D721Med (cell line): ENCODE measurements at places on chromosomes 4 and X.

DNA sequence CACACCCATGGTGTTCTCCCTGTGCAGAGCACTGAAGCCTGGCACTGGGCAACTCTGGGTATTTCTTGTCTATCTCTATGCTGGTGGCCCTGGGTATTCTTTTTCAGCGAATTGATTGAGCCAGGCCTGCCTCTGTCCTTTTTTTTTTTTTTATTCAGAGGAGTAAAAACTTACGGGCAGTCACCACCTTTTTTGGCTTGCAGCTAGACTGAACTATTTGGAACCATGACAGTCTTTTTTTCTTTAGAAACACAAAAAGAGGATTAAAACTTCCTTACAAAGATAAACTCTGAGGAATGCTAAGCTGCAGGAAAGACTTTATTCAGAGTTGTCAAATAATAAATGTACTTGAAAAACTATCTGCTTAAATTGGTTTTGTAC is 119.2 kb upstream of the STIM2 start:
- no peak for DNase-seq

DNA sequence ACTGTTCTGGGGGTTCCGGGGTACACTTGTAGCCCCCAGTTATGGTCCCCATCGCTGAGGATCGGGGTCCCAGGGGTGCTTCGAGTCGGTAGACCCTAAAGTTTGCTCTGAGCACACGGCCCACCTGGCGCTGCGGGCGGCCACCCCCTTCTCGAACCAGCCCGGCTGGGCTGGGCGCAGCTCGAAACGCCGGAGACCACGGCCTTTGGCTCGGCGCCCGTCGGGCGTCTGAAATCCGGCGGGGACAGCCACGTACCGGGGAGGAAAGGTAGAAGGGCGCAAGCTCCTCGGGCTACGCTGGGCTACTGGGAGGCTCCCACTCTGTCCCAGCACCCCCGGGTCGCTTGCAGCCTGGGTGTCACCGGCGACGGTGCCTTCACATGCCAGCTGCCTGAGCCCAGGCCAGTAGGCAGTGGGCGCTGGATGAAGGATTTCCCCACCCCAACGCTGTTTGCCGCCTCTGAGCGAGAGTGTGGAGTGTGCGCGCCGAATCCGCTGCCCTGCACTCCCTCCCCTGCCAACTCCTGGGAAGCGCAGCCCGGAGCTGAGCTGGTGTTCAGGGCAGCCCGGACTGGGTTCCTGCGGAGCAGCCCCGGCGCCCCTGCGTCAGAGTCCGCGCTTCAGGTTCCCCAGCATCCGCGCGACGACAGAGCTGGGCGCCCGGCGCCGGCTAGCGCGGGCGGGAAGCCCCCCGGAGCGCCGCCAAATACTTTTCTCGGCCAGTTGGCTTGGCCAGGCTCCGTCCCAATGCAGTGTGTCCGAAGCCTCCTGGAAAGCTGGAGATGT is 637 bp downstream of the MAMLD1 start:
- DNase-seq = no peak

- DNase-seq = no peak
These were observed 260.5 kb upstream of the DDX53 start for GRCh38 chrX:22739276-22739675.

- no peak for DNase-seq
These were observed 374.3 kb upstream of the GALNT7 start for GRCh38 chr4:172794307-172794703.

DNA sequence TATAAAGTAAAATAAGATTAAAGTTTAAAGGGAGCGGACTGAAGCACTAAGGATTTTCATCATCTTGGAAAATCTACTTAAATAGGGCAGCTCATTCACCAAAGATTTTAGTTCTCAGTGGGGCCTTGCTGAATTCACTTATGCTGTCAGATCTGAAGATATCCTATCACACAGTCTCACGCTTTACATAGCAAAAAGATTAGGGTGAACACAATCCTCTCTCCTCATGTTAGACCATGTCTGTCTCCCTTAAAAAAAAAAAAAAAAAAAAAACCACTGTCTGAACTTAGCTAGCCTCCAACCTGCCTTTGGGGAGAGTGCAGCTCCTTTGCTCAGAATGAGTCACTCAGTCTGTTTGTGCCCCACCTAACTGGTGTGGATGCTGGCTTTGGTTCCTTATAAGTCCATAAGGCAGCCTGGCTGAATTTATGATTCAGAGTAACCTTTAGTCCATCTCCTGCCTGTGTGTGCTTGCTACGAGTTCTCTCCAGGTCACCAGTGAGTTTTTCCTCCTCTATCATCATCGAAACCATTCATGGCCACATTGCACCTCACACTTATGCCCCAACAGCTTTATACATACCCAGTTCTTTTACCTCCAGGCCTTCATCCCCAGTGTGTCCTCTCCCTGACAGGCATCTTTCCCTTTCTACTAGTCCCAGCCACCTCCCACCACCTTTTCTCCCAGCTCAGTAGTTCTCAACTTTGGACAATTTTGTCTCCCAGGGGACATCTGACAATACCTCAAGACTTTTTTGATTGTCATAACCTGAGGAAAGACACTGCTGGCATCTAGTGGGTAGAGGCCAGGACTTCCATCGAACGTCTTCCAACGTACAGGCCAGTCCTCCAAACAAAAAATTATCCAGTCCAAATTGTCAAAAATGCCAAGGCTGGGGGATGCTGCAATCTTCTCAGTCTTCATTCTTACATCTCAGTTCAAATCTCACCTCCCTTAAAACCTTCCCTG is 220.7 kb upstream of the EMCN start:
- DNase-seq = no peak

GRCh38 chr4:6198278-6198677 is 2.1 kb downstream of the JAKMIP1 start:
- no peak for DNase-seq

DNA sequence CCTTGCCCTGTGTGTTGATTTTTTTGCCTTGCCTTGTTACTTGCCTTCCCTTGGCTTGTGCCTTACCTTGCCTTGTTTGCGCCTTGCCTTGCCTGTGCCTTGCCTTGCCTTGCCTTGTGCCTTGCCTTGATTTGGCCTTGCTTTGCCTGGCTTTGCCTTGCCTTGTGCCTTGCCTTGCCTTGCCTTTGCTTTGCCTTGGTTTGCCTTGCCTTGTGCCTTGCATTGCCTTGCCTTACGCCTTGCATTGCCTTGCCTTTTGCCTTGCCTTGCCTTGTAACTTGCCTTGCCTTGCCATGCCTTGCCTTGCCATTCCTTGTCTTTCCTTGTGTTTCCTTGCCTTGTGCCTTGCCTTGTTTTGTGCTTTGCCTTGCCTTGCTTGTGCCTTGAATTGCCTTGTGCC is 94.6 kb downstream of the TAB3 start:
- no peak for DNase-seq

- no peak for DNase-seq
These were observed 71.0 kb downstream of the UCHL1 start for GRCh38 chr4:41327770-41328169.

DNA sequence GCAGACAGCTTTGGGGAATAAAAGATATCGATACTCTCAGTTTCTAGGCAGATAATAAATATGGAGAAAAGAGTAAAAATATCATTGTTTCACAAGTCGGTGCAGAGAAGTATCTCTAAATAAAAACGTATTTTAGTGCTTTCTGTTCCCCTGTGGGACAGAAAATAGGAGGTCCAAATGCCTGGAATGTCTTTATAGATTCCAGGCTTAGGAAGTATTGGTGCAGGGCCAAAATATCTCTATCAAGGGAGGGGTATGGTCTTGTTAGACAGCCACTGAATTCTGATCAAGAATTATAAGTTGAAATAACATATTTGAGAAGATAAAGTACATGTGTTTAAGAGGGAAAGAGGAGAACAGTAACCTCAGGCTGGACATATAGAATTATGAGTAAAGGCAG is 596.4 kb downstream of the PCDH18 start:
- no peak for DNase-seq

DNA sequence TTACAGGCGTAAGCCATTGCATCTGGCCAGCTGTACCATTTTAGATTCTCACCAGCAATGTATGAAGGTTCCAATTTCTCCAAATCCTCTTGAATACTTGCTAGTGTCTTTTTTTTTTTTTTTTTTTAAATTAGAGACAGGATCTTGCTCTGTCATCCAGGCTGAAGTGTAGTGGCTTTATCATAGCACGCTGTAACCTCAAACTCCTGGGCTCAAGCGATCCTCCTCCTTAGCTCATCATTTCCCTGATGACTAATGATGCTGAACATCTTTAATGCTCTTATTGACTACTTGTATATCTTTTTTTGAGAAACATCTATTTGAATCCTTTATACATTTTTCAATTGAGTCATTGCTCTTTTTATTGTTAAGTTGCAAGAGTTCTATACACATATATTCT is 40.3 kb downstream of the HDAC8 start:
- no peak for DNase-seq

GRCh38 chrX:27675493-27675892 is 85.3 kb downstream of the DCAF8L2 start:
- no peak for DNase-seq

- no peak for DNase-seq
These were observed 644.1 kb upstream of the AGA start for GRCh38 chr4:178086320-178086719.

DNA sequence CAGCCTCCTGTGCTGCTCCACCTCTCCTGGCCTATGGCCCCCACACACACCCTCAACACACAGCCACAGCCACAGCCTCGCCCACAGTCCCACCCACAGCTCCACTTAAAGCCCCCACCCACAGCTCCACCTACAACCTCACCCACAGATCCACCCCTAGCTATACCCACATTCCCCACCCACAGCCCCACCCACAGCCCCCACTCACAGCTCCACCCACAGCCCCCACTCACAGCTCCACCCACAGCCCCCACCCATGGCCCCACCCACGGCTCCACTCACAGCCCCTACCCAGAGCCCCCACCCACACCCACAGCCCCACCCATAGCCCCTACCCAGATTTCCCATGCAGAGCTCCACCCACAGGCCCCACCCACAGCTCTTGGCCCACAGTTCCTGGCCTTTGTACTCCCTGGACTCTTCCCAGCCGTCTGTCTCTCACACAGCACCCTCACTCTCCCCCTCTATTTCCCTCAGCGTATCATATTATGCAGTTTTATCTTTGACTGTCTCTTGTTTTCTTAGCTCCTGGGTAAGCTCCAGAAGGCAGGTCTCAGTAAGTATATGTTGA is 322.5 kb downstream of the EVC2 start:
- no peak for DNase-seq

DNA sequence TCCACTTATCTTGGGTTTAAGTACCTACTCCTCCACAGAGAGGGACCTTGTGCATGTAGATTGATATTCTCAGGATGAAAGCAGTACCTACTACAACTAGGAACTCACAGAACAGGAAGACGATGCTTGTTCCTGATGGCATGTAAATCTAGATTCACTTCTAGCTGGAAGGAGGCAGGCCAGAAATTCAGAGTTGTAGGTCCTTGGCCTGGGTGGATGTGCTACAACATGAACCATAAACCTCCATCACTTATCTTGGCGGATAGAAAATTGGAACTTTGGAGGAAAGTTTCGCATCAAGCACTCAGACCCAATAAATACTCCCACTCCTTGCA is 9.3 kb upstream of the SMIM20 start:
- no peak for DNase-seq

GRCh38 chr4:110780538-110780937 is 157.7 kb upstream of the PITX2 start:
- no peak for DNase-seq

DNA sequence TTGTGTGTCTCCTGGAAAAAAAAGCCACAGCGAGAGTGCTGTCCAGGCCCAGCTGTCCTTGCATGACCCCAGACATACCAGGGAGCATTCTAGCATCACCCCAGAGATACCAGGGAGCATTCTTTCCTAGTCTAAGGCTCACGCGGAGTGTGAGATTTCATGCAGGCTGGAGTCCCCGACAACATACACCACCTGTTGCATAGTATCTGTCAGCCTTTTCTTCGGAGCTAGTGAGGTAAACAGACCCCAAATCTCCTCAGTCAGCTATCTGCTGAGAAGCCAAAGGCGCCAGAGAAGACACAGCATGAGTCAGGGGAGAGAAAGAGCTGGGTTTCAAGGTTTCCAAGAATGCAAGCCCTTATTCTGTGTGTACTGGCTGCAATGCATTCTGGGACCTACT is 23.1 kb upstream of the ZXDA start:
- DNase-seq = no peak

DNA sequence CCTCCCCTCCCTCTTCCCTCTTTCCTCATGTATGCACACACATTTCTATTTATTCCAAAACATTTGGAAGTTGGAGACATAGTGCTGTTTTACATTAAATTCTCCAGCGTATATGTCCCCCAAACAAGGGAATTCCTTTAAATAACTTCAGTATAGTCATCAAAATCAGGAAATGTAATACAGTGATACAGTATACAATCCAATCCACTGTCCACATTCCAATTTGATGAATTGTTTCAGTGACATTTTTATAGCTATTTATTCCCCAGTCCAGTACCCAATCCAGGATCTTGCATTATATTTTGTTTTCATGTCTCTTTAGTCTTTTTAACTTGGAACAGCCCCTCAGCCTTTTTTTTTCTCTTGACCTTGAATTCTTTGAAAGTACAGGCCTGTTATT is 233.0 kb downstream of the DKK2 start:
- no peak for DNase-seq

DNA sequence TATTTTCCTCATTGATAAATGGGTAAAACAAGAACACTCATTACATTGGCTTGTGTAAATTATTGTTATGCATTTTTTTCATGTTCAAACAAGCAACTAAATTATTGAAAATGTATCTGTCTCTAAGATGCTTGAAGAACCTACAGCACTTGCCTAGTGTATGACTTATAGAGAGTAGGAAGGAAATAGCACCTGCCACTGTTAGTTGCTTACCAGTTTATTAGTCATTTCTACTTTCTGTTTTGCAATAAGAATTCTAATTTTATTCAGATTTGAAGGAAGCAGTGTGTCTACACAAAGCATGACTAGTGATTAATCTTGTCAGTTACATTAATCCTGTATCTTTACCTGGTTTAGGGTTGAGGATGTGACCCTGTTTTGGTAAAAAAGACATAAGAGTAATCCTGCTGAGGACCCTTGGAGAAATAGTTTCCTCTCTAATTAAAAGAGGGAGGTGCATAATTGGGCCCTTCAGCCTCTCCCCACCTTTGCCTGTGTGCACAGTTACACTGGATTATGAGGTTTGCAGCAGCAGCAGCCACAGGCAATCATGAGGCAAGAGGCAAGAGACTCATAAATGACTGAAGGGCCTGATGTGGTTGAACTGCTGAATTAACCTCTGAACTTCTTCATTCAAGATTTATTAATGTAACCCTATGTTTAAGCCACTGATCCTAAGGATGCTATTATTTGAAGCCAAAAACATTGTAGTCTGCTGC is 1202.1 kb downstream of the ADGRL3 start:
- no peak for DNase-seq

GRCh38 chr4:169195032-169195431 is 75.7 kb downstream of the SH3RF1 start:
- no peak for DNase-seq

DNA sequence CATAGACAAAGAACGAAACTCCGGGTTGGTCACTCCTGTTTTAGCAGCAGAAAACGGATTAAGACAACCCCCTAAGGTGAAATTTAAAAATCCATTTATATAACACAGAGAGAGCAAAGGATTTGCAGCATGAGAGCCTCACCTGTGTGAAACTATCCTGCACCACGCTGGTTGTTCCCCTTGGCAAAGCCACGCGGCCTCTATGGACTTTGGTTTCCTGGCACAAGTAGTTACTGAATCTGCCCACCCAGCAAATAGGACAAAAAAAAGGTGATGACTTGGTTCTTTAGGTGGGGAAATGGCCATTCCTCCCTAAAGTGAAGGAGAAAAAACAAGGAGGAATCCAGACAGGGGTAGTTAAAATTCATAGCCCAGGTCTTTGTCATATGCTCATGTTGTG is 133.1 kb downstream of the PLS3 start:
- DNase-seq = no peak
